ENCODE measurements at places on chromosomes 4 and X.
A peak's percentile ranks its signal among the peaks of the same experiment; 100 is the strongest.

DNA sequence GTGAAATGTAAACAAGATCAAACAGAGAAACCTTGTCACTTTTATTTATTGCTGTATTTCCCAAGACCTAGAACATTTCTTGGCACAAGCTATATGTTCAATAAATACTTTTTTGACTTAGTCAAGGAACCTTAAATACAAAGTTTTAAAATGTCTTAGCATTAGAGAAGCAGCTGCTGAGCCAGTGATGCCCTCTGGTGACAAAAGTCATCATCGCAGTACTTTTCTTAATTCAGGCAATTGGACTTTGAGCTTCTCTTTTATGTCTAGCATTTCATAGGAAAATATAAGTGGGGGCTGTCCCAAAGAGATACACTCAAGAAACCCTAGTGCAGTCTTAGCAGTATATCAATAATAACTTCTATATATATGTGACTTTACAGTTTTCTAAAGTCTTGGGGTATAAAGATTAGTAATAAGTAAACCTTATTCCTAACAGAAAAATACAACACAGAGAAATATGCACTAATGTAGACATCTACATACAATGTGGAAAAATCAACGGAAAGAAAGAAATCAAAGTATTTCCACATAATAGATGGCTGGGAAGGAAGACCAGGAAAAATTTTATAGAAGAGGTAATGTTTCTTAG lies 118.4 kb downstream of the DTHD1 start:
- DNase-seq = peak; percentile 46

DNA sequence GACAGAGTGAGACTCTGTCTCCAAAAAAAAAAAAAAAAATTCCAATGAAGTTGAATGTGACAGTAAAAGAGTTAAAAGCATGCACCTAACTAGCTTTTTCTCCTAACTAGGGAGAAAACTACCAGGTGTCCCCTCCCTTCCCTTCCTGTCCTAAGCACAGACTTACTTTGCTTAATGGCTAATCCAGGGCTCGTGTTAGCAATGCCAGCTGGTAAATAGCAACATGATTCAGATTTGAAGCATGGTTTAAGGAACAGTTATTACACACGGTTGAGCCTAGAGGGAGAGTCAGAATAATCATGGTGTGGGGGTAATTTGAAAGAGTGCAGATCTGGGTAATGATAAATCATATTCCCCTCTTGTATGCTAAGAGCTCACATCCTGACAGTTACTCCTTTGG lies 338.3 kb downstream of the STIM2 start:
- no peak for DNase-seq

DNA sequence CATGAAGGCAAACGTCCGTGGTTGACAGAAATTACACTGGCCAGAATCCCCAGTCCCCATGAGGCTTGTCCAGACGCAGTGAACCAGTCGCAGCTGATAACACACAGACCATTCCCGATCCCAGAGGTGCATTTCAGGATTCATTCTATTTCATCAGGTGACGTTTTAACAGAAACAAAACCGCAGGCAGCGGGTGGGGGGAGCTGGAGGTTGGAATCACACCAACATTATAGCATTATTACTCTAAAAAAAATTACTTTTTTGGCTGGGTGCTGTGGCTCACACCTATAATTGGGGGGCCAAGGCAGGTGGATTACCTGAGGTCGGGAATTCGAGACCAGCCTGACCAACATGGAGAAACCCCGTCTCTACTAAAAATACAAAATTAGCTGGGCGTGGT lies 25.2 kb downstream of the NOP14 start:
- DNase-seq = no peak

GRCh38 chr4:27278615-27279375 lies 418.2 kb downstream of the STIM2 start:
- no peak for DNase-seq

GRCh38 chr4:11898796-11899195 lies 470.1 kb upstream of the HS3ST1 start:
- DNase-seq = no peak

GRCh38 chrX:38220024-38220414 lies 652 bp downstream of the SRPX start:
- no peak for DNase-seq

DNA sequence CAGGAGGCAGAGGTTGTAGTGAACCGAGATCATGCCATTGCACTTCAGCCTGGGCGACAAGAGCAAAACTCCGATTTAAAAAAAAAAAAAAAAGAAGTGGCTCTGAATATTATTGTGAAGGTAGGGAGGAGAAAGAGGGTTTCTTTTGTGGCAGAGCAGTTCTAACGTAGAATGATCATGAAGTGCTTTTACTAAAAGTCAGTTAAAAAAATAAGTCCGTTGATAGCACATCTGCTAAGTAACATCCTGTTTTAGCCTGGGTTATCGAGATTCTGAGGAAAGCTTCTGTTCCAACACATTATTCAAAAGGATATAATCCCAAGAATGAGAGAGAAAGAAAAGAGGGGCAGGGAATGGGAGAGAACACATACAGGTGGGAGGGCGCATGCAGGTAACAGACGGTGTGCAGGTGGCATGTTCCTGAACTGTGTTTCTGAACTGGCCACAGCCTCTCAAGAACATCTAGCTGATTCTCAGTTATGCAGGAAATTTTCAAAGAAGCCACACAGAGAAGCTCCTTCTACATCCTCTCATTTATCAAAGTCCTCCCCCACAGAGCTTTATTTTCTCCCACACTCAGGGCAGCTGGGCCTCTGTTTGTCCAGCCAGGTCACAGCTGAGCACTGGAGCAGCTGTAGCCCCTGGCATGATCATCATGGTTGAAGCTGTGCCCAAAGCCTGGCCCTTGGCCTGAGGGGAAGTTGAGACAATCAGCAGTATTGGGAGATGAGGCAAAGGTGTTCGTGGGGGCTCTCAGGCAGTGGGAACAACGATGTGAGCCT lies 342.3 kb downstream of the ZNF674 start:
- no peak for DNase-seq

GRCh38 chr4:100929758-100930157 lies 411.9 kb upstream of the EMCN start:
- DNase-seq = no peak

DNA sequence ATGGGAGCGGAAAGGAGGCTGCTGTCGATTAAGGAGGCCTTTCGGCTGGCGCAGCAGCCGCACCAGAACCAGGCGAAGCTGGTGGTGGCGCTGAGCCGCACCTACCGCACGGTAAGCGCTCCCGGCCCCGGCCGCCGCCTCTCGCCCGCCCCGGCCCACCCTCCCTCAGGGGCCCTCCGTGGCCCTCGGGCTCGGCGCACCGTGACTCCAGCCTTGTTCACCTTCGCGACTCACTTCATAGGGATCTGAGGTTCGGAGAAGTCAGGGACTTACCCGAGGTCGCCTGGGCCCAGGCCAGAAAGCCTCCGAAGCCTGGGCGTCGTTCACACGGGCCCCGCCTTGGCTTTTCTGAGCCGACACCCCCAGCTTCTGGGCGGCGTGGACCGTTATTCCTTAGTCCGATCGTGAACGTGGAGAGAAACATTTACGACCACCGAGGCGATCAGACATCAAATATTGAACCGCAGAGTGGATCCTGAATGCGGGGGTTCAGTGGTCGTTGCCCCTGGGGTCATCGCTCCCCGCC lies 362 bp downstream of the NCAPG start:
- DNase-seq = no peak

DNA sequence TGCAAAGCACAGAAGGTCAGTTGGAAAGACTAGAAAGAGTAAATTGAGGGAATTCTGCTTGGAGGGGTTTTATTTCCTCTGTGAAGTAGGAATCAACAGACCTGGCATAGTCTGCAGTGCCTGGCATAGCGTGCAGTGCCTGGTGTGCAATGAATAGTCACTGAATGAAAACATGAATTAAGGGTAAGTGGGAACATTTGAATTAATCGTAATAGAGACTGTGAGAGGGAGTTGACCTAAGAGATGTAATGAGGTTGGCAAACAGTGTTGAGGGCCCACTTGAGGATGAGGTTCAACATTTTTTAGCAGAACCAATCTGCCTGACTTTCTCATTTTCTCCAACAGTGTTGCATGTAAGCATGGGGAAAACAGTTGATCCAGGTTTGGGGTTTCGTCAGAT lies 377.2 kb upstream of the FTHL17 start:
- DNase-seq = no peak

DNA sequence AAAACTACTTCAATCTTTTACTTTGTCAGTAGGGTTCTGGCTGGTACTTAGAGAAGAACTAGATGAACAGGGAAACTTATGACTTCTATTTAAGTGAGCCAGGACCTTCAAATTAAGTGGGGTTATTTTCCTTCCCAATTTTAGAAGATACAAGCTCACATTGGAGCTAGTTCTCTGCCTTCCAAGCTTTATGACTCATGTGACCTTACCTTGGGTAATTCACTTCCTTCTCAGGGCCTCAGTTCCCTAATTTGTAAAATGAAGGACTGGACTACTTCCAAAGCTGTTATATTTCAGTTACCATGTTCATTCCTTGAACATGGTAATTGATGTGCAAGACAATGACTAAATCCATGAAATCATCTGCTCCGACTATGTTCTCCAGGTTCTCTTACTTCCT lies 32.0 kb upstream of the DCX start:
- no peak for DNase-seq

- DNase-seq = no peak
These were observed 644.1 kb upstream of the AGA start for GRCh38 chr4:178086320-178086719.

DNA sequence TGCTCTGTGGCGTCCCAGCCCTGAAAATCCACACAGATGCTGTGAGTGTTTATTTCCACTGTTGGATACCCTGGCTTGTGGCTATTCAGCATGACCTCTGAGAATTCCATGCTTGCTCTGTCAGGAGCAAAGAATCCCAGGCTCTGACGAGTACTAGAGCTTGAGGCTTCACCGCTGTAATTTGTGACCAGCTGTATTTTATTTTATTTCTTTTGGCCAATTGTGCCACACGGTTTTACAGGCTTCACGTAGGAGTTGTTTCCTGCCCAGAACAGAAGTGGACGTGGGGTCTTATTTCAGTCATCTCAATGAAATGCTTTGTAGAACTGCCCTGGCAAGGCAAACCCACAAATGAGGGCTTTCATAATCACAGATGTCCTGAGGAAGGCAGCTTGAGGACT lies 69.4 kb upstream of the CLDN34 start:
- DNase-seq = no peak

DNA sequence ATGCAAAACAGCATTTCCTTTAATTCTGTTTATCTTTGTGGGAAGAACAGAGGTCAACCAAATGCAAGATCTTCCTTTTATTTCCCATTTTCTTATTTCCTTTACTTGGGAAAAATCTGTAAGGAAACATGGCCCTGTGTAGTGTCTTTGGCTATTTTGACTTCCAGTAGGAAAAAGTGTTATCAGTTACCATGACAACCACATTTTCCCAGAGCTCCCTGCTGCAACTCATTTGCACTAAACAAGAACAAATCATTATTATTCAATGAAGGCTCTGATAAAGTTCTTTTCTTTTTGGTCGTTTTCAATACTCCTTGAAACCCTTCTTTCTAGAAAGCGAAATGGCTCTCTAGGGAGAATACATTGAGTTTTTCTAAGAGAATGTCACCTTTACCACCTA lies 117.2 kb upstream of the DDX53 start:
- DNase-seq = no peak

- DNase-seq = no peak
These were observed 32.8 kb downstream of the FAM149A start for GRCh38 chr4:186137196-186137794.

DNA sequence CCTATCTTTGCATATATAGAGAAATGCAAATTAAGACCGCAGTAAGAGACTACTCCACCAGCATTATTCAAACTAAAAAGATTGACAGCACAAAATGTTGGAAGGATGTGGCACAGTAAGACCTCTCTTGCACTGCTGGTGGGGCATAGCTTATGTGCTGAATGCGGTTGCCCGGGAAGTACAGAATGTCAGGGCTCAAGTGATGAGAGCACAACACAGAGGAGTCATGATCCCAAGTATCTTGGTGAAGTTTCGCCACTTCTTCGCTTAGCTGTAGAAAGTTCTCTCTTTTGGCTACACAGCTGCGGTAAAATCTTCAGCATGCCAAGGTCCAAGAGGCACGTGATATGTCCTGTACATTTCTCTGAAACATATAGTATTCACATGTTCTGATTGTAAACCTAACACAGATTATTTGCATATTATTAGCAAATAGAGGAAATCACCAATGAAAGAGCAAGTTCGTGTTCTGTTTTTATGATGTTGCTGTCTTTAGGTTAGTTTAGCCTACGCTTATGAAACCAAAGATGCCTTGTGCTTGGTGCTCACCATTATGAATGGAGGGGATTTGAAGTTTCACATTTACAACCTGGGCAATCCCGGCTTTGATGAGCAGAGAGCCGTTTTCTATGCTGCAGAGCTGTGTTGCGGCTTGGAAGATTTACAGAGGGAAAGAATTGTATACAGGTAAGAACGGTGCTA lies 55.0 kb downstream of the HTT-AS start:
- no peak for DNase-seq

GRCh38 chr4:3241898-3242524 lies 6.9 kb upstream of the MSANTD1 start:
- no peak for DNase-seq

DNA sequence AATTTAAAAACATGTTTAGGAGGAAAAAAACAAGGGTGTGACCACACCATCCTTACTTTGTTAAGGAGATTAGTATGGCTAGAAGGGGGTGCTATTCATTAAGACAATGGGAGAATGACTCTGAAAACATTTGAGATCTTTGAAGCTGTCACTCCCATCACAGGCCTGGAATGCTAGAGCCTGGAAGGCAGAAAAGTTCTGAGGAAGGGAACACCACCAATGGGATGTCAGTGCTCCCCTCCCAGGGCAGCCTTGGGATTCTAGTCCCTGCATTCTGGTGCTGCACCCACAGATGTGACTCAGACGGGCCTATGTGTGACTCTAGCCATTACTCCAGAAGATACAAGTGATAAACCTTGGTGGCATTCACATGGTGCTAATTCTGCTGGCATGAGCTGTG lies 162.2 kb upstream of the ANXA10 start:
- no peak for DNase-seq

GRCh38 chr4:156534205-156534604 lies 437.4 kb downstream of the PDGFC start:
- no peak for DNase-seq

DNA sequence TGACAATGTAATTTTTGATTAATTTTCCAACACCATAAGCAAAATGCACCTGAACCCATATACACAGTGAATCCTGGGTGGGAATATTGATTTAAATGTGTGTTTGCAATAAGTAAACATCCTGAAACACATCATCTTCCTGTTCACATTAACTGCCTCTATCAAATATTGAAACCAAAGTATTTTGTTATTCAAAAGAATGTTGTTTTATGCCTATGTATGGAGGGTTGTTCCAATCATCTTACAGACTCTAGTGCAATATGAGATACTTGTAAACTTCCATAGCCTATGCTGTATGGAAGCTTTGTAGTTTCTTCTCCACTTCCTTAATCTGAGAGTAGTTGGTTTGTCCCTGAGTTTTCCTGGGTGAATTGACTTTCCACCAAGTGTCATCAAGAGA lies 105.4 kb upstream of the SLC7A11 start:
- no peak for DNase-seq
